ENCODE measurements at places on chromosomes 1 and 21. TPM values are rescaled to one million over a fixed set of nuclear protein-coding genes. Genes with fewer than 3 reads are reported as not detected.

Gene PRKAA2
- not detected for total RNA-seq

Gene RNU1-2
- 2,678 TPM for total RNA-seq

Gene PCSK9
- 0.15 TPM for total RNA-seq

Gene MIXL1
- total RNA-seq, result 0.40 TPM

Gene WNT4
- not detected for total RNA-seq

Gene CDC42BPA
- total RNA-seq, result 0.23 TPM

Gene RNU1-3
- total RNA-seq, result 2,678 TPM

Gene OPTC
- total RNA-seq, result not detected

Gene OR13G1
- not detected for total RNA-seq

DNA sequence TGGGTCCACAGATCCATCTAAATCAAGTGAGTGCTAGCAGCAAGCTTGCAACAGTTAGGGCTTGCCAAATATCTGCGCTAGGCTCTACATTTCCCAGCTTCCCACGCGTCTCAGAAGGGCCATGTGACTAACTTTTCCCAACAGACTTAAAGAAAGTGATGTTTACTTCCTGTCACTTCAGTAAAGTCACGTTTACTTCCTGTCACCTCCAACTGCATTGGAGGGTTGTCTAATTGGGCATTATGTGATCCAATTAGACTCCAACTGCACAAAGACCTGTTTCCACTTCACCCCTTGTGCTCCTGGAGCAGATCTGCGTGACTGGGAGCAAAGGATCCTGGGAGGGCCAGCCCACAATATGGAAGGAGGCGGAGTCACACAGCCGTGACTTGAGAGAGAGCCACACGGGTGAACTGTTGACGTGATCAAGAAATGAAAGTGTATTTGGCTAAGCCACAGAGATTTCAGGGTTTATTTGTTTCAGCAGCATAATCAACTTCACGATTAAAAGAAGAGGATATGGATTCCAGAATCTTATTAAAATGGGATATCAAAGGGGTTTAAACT lies 77.7 kb downstream of the CYYR1 start:
- no peak for DNase-seq
- no peak overlapping the region for H3K27ac ChIP-seq
- H3K27me3 ChIP-seq, result no peaks in the 10 kb centered on the region
- H3K4me3 ChIP-seq, result no peak overlapping the region
- H3K4me1 ChIP-seq, result no peaks in the 10 kb centered on the region

DNA sequence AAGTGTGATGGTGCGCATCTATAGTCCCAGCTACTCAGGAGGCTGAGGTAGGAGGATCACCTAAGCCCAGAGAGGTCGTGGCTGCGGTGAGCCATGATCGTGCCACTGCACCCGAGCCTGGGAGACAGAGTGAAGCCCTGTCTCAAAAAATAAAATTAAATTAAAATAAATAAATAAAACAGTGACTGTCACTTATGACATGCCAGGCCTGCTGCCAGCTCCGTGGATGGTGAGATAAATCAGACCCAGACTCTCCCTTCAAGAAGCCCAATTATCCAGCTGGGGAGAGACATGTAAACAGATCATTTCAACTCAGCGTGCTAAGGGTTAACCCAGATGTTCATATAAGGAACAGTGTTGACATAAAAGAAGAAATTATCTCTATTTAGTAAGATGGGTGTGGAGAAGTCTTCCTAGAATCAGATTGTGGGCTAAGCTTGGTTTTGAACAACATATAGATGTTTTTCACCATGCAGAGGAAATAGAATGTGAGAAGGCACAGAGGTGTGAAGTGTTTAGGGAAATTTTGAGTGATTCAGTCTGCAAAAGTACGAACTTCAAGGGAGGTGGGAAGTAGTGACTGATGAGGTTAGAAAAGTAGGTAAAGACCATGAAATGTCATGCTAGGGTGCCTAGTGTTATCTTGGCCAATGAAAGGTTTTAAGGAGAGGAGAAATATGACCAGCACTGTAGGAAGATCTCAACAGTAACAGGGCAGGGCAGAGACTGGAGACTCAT lies 18.3 kb downstream of the YARS1 start:
- peak; percentile 55 for DNase-seq
- no peak overlapping the region for H3K4me3 ChIP-seq
- no peaks in the 10 kb centered on the region for H3K27me3 ChIP-seq
- peaks cover 9% of the 10 kb centered on the region for H3K4me1 ChIP-seq
- 0 out of 2 replicates have a peak overlapping the region, but pooled peaks have one; percentile 13 for H3K27ac ChIP-seq

DNA sequence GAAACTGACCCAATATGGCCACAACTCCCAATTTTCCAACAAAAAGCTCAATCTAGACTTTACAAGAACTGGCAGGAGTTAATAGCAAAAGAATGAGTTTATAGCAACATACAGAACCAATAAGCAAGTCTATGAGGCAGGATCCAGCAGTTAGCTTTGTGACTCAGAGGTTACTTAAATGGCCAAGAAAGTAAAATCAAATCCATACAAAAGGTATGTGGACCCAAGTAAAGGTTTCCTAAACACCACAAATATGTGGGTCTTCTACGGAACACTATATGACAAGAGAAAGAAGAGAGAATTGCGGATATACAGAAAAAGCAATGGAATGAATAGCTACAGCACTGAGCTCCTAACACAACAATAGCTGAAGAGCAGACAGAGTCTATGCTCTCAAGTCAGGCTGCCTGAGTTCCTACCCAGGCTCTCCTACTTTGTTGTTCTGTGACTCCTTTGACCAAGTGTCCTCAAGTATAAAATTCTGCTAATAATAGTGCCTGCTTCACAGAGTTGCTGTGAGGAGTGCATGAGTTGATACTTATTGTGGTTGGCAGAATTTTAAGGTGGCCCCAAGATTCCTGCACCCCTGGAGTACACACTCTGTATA lies 204.3 kb downstream of the SMYD3 start:
- no peak overlapping the region for H3K4me3 ChIP-seq
- no peaks in the 10 kb centered on the region for H3K4me1 ChIP-seq
- H3K27me3 ChIP-seq, result no peaks in the 10 kb centered on the region
- H3K27ac ChIP-seq, result no peak overlapping the region
- DNase-seq, result no peak
- no peaks in the 10 kb centered on the region for H3K36me3 ChIP-seq

DNA sequence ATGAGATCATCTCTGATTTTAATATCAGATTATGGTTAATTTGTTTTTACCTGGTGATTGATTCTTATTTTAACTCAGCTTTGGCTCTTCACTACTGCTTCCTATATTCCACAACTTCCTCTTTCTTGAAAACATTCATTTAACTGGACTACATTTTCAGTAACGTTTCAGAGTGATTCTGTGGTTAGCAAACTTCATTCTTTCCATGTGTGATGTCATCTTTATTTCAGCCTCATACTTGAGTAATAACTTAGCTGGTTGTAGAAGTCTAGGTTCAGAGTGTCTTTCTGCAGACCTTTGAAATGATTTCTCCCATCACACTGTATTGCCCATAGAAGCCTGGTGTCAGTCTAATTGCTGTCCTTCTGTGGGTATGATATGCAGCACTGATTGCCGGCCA lies 36.0 kb upstream of the SLC35F3 start:
- H3K27me3 ChIP-seq, result no peaks in the 10 kb centered on the region
- H3K27ac ChIP-seq, result no peak overlapping the region
- no peak overlapping the region for H3K4me3 ChIP-seq
- no peaks in the 10 kb centered on the region for H3K36me3 ChIP-seq
- no peak for DNase-seq

GRCh38 chr1:117032681-117033539 lies 27.2 kb upstream of the TTF2 start:
- no peak overlapping the region for H3K27ac ChIP-seq
- H3K4me1 ChIP-seq, result no peaks in the 10 kb centered on the region
- no peaks in the 10 kb centered on the region for H3K36me3 ChIP-seq

GRCh38 chr1:6274102-6274501 lies 13.2 kb upstream of the GPR153 start:
- no peaks in the 10 kb centered on the region for H3K4me1 ChIP-seq
- DNase-seq, result no peak
- H3K4me3 ChIP-seq, result no peak overlapping the region
- no peak overlapping the region for H3K27ac ChIP-seq
- no peaks in the 10 kb centered on the region for H3K36me3 ChIP-seq
- H3K27me3 ChIP-seq, result no peaks in the 10 kb centered on the region

GRCh38 chr1:2882966-2883696 lies 81.6 kb upstream of the TTC34 start:
- H3K27me3 ChIP-seq, result no peaks in the 10 kb centered on the region
- H3K4me1 ChIP-seq, result no peaks in the 10 kb centered on the region
- no peaks in the 10 kb centered on the region for H3K36me3 ChIP-seq
- H3K4me3 ChIP-seq, result no peak overlapping the region
- no peak for DNase-seq

GRCh38 chr1:184483101-184483683 lies 96.4 kb downstream of the C1orf21 start:
- no peak for DNase-seq
- no peaks in the 10 kb centered on the region for H3K27me3 ChIP-seq
- no peak overlapping the region for H3K27ac ChIP-seq
- no peaks in the 10 kb centered on the region for H3K36me3 ChIP-seq

GRCh38 chr1:155120253-155120652 lies 7.4 kb upstream of the EFNA1 start:
- no peak for DNase-seq
- H3K4me1 ChIP-seq, result peaks cover 5% of the 10 kb centered on the region
- H3K27me3 ChIP-seq, result no peaks in the 10 kb centered on the region
- no peak overlapping the region for H3K4me3 ChIP-seq

GRCh38 chr1:59272507-59272906 lies 24.4 kb upstream of the FGGY start:
- H3K4me1 ChIP-seq, result peaks cover under 1% of the 10 kb centered on the region
- peak; percentile 64 for DNase-seq
- H3K27me3 ChIP-seq, result no peaks in the 10 kb centered on the region
- H3K27ac ChIP-seq, result 0 out of 2 replicates have a peak overlapping the region, but pooled peaks have one; percentile 22

DNA sequence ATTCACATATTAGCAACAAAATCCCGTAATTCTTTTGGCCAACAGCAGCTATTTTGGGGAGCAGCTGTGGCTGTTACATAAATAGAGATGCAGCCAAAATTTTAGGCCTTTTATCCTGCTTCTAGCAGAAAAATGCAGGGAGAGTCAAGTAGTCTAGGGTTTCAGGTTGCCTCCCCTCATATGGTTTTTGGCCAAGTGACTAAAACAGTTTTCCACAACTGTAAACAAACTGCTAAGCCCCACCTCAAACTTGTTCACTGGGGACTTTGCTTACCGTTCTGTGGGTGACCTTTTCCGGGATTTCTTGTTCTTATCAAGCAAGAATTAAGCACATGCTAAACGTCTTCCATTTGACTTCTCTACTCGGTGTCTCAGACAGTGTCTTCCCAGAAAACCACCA lies 133.4 kb downstream of the EDEM3 start:
- DNase-seq, result no peak
- no peaks in the 10 kb centered on the region for H3K36me3 ChIP-seq
- no peak overlapping the region for H3K27ac ChIP-seq
- H3K27me3 ChIP-seq, result peaks cover 1% of the 10 kb centered on the region
- H3K4me3 ChIP-seq, result no peak overlapping the region

DNA sequence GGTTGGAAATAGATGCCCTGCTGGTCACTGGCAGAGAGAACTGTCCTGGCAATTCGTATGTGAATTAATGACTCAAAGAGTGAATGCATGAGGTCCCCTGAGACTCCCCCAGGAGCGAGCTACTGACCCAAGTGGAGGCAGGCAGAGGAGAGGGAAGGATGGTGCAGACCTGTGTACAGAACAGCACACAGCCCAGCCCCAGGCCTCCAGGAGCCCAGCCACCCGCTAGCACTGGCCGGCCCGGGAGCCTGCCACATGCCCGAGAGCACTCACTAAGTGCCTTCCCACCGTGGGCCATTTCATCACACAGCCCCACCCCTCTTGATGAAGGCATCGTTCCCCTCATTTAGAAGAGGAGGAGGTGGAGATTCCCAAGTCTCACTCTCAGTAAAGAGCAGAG lies 62.0 kb upstream of the IGSF21 start:
- no peak for DNase-seq
- no peaks in the 10 kb centered on the region for H3K27me3 ChIP-seq
- H3K4me3 ChIP-seq, result no peak overlapping the region
- H3K4me1 ChIP-seq, result no peaks in the 10 kb centered on the region
- H3K27ac ChIP-seq, result no peak overlapping the region

DNA sequence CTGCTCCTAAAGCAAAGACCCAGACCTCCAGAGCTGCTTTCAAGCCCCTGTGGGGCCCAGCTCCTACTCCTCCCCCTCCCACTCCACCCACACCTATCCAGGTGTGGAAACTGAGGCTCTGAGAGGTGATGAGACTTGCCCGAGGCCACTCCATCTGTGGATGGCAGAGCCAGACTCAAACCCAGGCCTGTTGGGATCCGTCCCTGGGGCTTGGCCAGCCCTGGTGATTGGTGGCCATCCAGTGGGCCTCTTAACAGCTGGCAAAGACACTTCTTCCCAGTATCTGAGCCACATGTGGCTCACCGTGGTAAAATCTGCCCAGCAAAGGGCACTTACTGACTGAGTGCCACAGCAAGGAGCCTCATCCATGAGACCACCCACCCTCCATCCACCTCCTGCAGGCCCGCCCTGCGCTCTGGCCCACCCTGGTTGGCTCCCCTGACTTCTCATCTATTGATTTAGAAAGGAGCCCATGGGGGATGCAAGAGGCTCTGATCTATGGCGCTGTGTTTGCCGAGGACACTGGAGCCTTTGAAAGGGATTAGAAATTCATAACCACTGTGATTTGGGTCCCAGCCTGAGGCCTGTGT lies 398.5 kb downstream of the PTPRU start:
- DNase-seq, result no peak
- no peaks in the 10 kb centered on the region for H3K4me1 ChIP-seq

- H3K36me3 ChIP-seq, result no peaks in the 10 kb centered on the region
- no peak overlapping the region for H3K4me3 ChIP-seq
- no peak for DNase-seq
- peaks cover 35% of the 10 kb centered on the region for H3K4me1 ChIP-seq
- H3K27ac ChIP-seq, result peak overlapping the region; percentile 83
- no peaks in the 10 kb centered on the region for H3K27me3 ChIP-seq
Measured at GRCh38 chr1:101365186-101365585, 128.4 kb downstream of the S1PR1 start.

DNA sequence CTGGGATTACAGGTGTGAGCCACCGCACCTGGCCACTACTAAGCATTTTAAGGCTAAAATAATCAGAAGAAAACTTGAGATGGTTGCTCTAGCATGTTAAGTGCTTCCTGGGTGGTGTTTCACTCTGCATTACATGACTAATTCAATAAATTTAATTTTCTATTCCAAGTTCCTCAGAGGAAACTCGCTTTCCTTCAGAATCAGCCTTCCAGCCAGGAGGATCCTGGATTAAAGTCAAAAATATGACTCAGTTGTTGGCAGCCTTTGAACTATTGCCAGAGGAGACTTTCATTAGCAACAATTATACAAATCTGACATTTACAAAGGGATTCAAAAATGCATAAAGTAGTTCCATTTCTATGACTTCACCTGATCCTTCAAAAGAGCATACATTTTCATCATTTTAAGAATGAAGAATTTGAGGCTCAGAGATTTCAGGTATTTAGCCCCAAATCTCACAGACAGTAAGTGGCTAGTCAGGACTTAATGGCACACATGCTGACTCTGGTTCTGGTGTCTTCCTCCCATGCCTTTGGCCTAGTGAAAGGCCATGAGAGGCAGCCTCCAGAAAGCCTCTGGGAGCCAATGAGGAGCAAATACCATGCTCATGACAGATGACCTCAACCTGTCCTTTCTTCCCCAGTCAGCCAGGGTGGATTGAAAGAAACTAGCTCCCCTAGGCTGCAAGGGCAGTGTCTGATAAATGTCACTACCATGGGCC lies 115.7 kb downstream of the MAP3K21 start:
- H3K36me3 ChIP-seq, result no peaks in the 10 kb centered on the region
- H3K27ac ChIP-seq, result no peak overlapping the region
- no peaks in the 10 kb centered on the region for H3K4me1 ChIP-seq
- H3K27me3 ChIP-seq, result no peaks in the 10 kb centered on the region
- DNase-seq, result no peak
- H3K4me3 ChIP-seq, result no peak overlapping the region

All from GM12878 (cell line).